Glutamatergic neuron (in vitro differentiated cells): ENCODE measurements at places on chromosomes 1 and 21.

- H3K27ac ChIP-seq, result no peak overlapping the region
- no peak overlapping the region for H3K4me3 ChIP-seq
- no peaks in the 10 kb centered on the region for H3K36me3 ChIP-seq
- no peak for DNase-seq
Observed at GRCh38 chr1:192104852-192105251, 53.4 kb upstream of the RGS18 start.

GRCh38 chr1:193919827-193920226 lies 733.4 kb upstream of the B3GALT2 start:
- H3K36me3 ChIP-seq, result no peaks in the 10 kb centered on the region

DNA sequence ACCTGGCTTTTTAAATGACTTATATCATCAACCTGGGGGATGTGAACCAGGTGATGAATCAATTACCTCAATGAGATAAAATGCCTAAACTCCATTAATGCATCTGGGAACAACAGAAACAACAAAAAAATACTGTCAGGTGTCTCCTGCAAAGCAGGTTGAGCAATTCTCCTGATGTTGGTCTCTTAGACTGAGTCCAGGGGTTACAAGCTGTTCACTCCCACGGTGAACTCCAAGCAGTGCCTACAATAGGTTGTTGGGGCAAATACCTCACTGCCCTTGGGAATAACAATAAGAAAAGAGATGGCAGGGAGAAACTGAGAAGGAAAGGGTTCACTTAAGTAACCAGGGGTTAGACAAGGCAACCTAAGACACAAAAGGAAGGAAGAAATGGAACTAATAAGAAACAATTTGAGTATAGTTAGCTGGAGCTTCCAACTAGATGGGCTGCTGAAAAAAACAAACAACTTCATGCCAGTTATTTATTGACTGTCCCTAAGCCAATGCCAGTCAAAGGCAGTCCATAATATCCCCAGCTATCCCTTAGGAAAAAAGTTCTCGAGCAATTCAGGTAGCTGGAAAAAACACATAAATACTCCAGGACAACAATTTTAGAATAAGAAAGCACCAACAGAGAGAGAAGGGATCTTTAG lies 97.6 kb upstream of the MAGI3 start:
- peaks cover 1% of the 10 kb centered on the region for H3K4me1 ChIP-seq
- H3K27me3 ChIP-seq, result peaks cover 6% of the 10 kb centered on the region
- no peak overlapping the region for H3K27ac ChIP-seq
- H3K4me3 ChIP-seq, result no peak overlapping the region

DNA sequence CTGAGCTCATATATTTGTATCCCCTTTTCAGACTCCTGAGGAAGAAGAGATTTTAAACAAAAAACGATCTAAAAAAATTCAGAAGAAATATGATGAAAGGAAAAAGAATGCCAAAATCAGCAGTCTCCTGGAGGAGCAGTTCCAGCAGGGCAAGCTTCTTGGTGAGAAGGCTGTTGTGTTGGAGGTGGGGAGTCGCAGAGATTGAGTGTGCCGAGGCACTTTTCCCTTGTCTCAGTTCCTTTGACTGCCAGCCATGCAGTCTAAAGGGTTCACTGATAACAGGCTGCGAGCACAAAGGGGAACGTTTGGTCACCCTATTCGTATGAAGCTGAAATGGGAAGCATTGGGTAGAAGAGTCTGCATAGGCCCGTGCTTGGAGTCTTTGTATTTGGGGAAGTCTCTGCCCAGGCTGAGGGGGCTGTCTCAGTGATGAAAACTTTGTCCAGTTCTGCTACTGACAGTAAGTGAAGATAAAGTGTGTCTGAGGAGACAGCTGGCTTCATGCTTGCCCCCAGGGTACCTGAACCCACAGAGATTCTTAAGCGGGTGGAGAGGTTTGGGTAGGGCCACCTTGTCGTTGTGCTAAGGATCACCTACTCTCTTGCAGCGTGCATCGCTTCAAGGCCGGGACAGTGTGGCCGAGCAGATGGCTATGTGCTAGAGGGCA lies 2.8 kb downstream of the RPS8 start:
- no peak for DNase-seq
- no peak overlapping the region for H3K27ac ChIP-seq
- H3K27me3 ChIP-seq, result no peaks in the 10 kb centered on the region
- H3K4me3 ChIP-seq, result peak overlapping the region; percentile 94
- no peaks in the 10 kb centered on the region for H3K36me3 ChIP-seq

GRCh38 chr1:45541193-45541592 lies 9.4 kb upstream of the AKR1A1 start:
- peaks cover 3% of the 10 kb centered on the region for H3K27me3 ChIP-seq
- H3K27ac ChIP-seq, result no peak overlapping the region
- H3K36me3 ChIP-seq, result no peaks in the 10 kb centered on the region

DNA sequence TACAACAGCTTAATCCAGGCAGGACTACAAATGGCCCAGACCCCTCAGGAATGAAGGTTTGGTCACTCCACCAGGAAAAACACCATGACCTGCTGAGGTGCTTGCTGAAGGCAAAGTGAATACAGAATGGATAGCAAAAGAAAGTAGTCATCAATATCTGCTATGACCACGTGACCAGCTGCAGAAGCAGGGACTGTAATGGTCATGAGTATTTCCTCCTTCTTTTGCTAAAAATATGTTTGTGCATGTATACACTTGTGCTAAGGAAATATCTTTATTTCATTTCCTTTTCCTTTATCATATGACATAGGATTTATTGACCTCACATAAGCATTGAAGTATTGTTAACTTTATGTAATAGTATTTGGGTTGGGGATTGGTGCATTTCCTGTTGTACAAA lies 26.4 kb upstream of the GOLT1A start:
- peaks cover 9% of the 10 kb centered on the region for H3K27me3 ChIP-seq
- no peak overlapping the region for H3K27ac ChIP-seq
- H3K4me3 ChIP-seq, result no peak overlapping the region
- H3K4me1 ChIP-seq, result no peaks in the 10 kb centered on the region
